ENCODE measurements at places on chromosomes 12 and 14.

- no peak for DNase-seq
Observed at GRCh38 chr12:46693034-46693433, 132.8 kb downstream of the SLC38A4 start.

GRCh38 chr14:103115845-103116572, 7.3 kb upstream of the TNFAIP2 start:
- no peak for DNase-seq

- no peak for DNase-seq
Observed at GRCh38 chr12:117042171-117042842, 56.9 kb downstream of the TESC start.

GRCh38 chr14:59055439-59056045, 132.9 kb upstream of the DAAM1 start:
- DNase-seq = peak; percentile 8

- no peak for DNase-seq
Observed at GRCh38 chr12:5010151-5010550, 33.5 kb upstream of the KCNA5 start.

GRCh38 chr12:98419081-98419794, 96.2 kb upstream of the TMPO start:
- no peak for DNase-seq

DNA sequence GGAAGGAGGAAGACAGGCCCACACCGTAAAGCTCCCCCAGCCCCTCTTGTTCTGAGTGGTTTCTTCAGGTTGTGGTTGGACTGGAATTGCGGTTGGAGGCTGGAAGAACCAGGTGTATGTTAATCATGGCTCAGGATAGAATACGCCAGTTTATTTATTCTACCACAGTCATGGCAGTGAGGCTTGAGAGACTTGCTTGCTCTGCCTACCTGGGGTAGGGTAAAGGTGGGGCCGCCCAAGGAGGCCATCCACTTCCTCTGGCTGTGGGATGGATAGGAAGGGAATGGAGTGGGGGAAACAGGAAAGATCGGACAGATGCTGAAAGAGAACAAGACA, 8.1 kb downstream of the SHMT2 start:
- DNase-seq = no peak

GRCh38 chr12:107131832-107132616, 38.7 kb upstream of the CRY1 start:
- DNase-seq = peak; percentile 18

- no peak for DNase-seq
Observed at GRCh38 chr12:83559650-83560049, 872.9 kb downstream of the TMTC2 start.

- DNase-seq = no peak
Observed at GRCh38 chr14:50601394-50601793, 41.4 kb downstream of the ATL1 start.

DNA sequence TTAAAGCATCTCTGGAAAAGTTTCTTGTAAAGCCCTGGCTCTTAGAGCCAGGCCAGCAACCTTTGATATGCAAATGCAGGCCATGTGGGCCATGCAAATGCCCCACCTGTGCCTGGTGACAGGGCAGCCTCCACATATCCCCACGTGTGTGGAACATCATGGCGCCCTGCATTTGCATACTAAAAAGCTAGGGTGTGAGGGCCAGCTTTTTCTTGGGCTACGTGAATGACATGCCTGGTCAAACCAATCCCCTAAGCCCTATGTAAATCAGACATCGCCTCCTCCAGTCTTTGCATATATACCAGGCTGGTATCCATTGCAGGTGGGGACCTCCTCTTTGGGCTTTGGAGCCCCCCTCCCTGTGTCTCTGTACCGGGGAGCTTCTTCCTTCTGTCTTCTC, 6.4 kb downstream of the CSRP2 start:
- DNase-seq = no peak

DNA sequence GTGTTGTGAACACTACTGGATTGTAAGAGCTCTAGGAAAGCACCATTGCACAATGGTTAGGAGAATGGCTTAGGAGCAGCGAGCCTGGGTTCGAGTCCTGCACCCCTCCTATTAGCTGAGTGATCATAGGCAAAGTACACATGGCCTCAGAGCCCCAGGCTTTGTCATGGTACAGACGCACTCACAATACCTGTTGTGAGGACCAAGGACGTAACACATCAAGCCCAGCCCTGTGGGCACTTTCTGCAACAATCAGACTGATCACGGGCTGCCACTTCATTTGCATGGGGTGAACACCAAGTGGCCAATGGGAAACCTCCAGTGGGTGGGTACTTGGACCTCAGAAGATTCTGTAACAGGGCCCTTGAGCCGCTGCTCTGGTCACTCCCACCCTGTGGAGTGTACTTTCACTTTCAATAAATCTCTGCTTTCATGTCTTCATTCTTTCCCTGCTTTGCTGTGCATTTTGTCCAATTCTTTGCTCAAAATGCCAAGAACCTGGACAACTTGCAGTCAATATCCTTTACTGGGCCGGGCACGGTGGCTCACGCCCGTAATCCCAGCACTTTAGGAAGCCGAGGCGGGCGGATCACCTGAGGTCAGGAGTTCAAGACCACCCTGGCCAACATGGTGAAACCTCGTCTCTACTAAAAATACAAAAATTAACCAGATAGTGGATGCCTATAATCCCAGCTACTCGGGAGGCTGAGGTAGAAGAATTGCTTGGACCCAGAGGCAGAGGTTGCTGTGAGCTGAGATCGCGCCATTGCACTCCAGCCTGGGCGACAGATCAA, 28.2 kb downstream of the GLRX5 start:
- DNase-seq = no peak

DNA sequence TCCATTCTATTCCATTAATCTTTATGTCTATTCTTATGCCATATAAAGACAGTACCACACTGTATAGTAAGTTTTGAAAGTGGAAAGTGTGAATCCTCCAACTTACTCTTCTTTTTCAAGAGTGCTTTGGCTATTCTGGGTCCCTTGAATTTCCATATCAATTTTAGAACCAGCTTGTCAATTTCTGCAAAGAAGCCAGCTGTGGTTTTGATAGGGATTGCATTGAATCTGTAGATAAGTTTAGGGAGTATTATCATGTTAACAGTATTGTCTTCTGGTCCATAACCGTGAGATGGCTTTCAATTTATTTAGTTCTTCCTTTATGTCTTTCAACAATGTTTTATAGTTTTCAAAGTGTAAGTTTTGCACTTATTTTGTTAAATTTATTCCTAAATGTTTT, 34.2 kb upstream of the GCH1 start:
- DNase-seq = no peak

- no peak for DNase-seq
Observed at GRCh38 chr12:114669401-114670290, 14.3 kb downstream of the TBX3 start.

- DNase-seq = no peak
Observed at GRCh38 chr12:130969223-130969622, 15.5 kb downstream of the ADGRD1 start.

- DNase-seq = no peak
Observed at GRCh38 chr12:63787306-63787705, 7.6 kb downstream of the RXYLT1 start.

GRCh38 chr14:74333909-74334308, 14.4 kb upstream of the VRTN start:
- no peak for DNase-seq

DNA sequence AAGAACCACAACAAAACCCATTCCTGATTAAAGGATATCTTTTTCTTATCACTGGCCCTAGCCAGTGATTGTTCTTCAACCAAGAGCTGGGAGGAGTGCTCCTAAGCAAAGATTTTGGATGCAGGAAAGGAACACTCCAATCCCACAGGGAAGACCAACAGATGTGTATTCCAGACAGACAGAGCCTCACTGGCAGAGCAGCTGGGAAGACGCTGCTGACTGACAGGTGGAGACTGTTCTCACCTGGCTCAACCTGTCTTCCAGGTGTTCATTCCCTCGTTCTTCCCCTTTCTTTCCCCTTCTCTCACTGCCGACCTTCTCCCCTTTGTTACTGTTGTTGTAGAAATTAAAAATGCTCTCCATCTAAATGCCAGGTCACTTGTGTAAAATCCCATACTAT, 89.7 kb upstream of the CCDC198 start:
- DNase-seq = no peak

DNA sequence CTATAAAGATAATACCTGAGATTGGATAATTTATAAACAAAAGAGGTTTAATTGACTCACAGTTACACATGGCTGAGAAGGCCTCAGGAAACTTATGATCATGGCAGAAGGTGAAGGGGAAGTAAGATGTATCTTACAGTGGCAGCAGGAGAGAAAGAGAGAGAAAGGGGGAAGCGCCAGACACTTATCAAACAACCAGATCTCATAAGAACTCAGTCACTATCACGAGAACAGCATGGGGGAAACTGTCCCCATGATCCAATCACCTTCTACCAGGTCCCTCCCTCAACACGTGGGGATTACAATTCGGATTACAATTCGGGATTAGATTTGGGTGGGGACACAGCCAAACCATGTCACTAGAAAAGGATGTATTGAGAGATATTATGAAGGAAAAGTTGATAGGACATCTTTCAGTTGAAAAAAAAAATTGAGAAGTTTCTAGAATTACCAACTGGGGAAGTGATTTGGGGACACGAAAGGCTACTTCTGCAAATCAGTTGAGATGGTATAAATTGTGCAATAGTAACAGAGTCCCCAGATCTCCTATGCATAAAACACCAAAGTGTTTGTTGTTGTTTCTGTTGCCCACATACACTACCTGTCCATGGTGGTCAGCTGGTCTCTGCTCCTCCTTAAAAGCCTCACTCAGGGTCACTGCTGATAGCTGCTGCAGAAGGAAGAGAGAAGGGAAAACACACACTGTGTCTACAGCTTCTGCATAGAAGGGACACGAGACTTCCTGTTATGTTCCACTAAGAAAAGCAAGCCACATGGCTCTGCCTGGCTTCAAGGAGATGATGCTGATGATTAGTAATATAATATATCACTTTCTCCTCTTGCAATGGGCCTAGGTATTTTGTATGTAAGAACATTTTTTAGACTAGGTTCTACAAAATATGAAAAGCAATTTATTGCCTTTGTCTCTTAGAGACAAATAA, 465.5 kb downstream of the PDZRN4 start:
- no peak for DNase-seq

DNA sequence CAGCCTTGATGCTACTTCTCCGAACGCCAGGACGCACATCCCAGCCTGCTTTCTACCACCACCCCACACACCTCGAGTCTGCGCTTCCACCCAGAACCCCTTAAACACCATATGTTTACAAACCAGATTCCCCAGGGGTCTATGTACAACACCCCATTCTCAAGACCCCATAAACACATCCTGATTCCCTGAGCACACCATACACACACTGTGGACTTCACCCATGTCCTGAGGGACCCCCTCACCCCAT, 733 bp downstream of the TTC7B start:
- DNase-seq = no peak

GRCh38 chr14:57686304-57686703, 179.6 kb downstream of the SLC35F4 start:
- DNase-seq = no peak

DNA sequence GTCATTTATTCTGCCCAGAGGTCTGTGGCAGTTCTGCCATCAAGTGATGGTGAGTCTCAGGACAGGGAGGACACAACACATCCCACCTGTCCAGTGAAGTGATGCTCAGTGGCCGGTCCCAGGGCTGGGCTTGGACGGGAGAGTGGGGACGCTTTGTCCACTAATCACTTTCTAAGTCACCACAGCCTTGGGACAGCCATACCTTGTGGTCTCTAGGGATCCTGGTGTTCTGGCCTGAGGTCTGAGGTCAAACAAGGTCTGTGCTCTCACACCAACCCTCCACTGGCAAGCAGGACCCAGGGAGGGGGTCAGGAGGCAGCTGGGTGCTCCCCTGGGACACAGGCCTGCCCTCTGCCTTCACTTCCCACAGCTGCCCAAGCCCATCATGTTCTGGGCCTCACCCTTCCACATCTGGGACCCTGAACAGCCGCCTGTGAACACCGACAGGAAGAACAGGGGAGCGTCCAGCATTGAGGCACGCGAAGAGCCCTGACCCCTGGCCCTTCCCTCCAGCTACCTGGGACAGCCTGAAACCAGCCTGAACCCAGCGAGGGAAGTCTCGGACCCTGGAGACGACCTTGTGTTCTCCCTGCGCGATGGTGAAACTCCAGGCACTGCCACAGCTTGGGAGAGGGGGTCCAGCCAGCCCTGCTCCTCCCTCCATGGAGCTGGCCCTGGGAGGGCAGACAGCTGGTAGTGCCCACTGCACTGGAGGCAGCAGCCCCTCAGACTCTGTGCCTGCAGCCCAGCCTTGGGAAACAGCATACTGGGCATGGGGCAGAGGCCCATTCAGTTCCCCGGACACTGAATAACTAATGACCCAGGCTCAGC, 19.7 kb upstream of the GPR132 start:
- no peak for DNase-seq

- no peak for DNase-seq
Observed at GRCh38 chr14:74720526-74720925, 7.6 kb downstream of the FCF1 start.

DNA sequence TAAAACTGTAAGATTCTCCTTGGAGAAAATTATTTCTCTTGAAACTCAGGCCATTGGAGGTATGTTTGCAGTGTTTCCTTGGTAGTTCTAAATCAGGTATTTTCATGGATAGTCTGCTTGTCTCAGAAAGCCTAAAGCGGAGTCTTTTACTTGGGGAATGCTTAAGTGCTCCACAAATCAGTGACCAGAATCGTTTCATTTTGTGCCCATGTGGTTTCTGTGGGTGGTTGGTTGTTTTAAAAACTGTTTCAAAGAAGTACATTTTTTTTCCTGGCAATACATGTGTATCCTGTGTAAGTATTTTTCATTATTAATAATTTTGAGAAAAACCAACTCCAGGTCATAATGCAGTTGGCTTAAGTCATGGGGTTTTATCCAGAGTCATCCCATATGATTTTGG, 33.6 kb downstream of the CCDC91 start:
- DNase-seq = no peak

- DNase-seq = no peak
Observed at GRCh38 chr12:88242571-88242925, 100.4 kb downstream of the TMTC3 start.

DNA sequence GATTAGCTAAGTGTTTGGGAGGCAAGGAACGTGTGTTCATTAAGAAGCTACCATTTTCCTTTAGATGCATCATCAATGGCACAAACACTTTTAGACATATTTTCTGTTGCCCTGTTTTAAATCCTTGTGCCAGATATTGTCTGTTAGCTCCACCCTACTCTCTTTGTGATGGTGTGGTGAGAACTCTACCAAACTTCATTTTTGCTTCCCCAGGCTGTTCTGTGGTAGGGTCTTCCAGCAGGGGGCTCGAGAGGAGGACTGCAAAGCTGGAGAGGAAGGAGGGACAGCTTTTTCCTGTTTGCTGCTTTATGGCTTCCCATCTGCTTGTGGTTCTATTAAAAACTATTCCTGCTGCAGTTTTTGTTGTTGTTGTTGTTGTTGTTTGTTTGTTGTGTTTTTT, 23.8 kb upstream of the STRAP start:
- no peak for DNase-seq

DNA sequence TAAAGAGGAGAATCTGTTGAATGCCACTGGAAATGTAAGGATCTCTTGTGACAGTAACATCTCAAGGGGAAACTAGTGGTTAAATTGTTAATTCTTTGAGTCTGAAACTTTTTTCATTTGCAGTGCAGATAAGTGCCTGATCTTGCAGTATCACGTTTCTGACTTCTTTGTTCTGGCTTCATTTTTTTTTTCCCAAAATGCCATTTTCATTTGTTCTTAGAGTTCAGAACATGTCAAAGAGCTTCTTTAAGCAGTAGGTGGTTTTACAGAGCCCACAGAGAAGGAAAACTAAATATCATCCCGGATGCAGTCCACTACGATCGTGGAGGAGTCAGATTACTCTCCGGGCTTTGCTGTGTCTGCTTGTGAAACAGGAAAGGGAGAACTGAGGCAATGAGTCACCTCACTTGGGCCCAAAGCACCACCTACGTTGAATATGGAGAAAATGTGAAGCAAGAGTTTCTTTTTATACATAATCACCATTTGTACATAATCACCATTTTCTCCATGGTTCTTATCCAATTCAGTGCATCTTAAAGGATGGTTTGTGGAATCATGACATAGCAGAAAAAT, 43.9 kb downstream of the HMGA2 start:
- DNase-seq = no peak
